ENCODE measurements at places on chromosomes 5 and 9. TPM values are rescaled to one million over a fixed set of nuclear protein-coding genes. Genes with fewer than 3 reads are reported as not detected.

Gene EIF4E1B
- total RNA-seq: not detected

- DNase-seq: no peak
Measured at GRCh38 chr9:26955222-26955903, 849 bp upstream of the IFT74 start.

- no peak for DNase-seq
Measured at GRCh38 chr5:172690258-172691075, 49.4 kb downstream of the NEURL1B start.

Gene LOX
- not detected for total RNA-seq

GRCh38 chr5:98099448-98100105 lies 673.9 kb upstream of the RGMB start:
- no peak for DNase-seq

- DNase-seq: no peak
Measured at GRCh38 chr5:79611046-79611829, 1.0 kb upstream of the TENT2 start.

GRCh38 chr5:105630803-105631202 lies 2039.9 kb downstream of the EFNA5 start:
- DNase-seq: no peak

Gene NSG2
- total RNA-seq: not detected

Gene CDH9
- total RNA-seq: not detected

Gene IGIP
- 2.3 TPM for total RNA-seq

GRCh38 chr5:72134226-72134899 lies 27.1 kb downstream of the MAP1B start:
- DNase-seq: no peak

DNA sequence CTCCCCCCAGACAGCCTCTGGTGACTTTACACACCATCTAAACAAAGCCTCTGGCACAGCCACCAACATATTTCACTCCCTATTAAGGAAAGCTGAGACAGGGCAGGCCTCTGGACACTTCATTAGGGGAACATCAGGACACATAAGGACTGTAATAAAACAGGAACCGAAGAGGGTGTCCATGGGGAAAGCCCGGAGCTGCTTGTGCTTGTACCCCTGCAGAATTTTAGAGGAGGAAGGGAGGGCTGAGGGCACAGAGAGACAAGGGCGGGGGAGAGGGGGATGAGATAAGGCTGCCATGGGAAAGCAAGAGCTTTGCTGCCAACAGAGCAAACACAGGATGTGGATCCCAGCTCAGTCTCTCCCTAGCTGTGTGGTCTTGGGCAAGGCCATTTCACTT lies 138.4 kb downstream of the ASTN2 start:
- DNase-seq: no peak

GRCh38 chr5:160635046-160635445 lies 213.4 kb downstream of the PTTG1 start:
- no peak for DNase-seq

GRCh38 chr5:6386271-6386670 lies 7.9 kb upstream of the MED10 start:
- no peak for DNase-seq

Gene BASP1
- total RNA-seq: 0.64 TPM

GRCh38 chr5:90477621-90478215 lies 3.1 kb downstream of the POLR3G start:
- DNase-seq: no peak

Gene ARL10
- total RNA-seq: 22.3 TPM

Gene PCDHGA10
- total RNA-seq: 0.34 TPM
